ENCODE measurements at places on chromosomes 1 and 21.

- no peak for DNase-seq
These were observed 79.9 kb downstream of the FHAD1 start for GRCh38 chr1:15326691-15327588.

GRCh38 chr21:37936010-37936785 is 19.9 kb upstream of the KCNJ6 start:
- no peak for DNase-seq

DNA sequence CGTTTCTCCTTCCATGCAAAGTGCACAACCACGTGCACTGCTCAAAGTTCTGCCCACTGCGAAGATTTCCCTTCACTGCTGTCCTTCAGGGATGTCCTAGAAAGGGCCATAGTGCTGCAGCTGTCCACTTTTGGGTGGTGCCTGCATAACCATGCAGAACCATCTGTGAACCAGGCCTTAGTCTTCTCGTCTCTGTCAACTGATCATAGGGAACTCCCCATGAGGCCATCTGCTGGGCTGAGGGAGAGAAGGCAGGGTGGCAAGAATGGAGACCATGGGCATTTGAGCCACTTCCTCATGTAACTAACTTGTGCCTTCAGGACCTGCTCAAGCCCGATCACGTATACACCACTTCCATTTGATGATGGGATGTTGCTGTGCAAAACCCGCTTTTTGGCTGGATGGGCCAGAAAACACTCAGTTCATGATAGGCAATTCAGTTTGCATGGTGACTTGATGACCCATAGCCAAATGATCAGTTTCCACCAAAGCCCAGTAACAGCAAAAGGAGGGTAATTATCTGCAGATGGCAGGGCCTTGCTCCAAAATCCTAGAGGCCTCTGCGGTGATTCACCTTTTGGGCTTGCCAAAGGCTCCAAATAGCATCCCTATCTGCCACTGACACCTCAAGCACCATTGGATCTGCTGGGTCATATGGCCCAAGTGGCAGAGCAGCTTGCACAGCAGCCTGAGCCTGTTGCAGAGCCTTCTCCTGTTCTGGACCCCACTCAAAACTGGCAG is 9.5 kb downstream of the ST6GALNAC5 start:
- DNase-seq = no peak

DNA sequence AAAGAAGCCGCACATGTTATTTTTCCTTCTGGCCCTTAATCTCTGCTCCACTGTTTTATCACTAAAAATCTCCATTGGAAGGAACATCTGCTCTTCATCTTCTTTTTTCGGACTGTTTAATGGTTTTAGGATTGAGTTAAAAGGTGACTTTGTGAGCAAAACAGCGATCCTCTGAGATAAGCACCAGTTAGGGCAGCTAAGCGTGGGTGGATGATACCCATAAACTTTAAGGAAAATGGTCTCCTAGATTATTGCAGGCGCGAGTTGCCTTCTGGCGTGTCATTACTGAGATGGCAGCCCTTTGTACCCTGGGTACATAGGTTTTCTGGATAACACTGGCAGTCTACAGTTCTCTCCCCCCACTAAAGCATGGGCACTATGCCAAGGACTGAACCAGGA is 44.0 kb upstream of the HMGB4 start:
- no peak for DNase-seq

DNA sequence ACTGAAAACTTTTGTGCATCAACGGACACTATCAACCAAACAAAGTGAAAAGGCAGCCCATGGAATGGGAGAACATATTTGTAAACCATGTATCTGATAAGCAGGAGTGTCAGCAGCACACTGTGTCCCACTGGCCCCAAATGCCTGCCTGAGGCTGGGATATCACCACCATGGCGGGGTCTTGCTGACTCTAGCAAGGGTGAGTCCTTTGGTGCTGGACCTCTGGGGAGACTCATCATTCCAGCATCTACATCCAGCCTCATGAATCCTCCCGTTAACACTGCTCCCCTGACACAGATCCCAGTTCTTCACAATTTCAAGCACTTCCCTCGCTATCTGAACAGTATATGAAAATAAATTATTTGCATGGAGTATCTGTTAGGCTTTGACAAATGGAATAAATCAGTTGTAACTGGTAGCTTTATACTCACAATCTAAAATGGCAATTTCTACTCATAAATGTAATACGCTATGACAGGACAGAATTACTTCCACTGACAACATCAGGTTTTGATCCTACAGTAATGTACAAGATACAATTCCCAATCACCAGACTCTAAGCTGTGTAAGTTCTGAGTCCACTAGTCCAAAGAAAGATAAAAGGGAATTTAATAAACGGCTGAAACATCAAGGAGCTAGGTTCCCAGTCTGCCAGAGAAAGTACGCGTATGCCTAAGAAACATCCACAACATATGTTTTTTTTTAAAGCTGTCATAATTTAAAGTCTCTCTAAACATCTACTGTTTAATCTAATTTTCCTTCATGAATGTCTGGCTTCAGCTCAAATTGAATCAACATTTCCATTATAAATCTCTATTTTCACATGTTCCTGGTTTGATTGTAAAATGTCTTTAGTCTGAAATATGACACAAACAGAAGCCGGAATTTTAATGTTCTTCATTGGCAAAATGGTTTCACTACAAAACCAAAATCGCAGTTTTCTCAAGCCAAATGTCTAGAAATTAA is 95.1 kb downstream of the SIPA1L2 start:
- DNase-seq = no peak

DNA sequence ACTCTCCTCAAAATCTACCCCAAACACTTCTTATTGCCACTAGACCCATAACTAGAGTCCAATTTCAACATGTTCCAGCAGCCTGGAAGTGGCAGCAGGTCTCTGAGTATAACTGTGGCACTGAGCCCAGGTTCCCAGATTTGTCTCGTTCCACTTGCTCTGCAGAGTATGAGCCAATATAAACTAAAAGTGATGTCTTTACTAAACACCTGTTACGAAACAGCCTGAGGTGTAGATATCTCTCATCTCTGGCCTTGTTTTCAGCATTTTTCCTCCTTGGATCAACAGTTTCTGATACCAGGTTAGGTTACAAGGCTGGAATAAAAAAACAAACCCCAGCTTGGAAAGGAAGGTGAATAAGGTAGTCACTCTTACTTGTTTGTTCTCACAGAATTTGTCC is 25.2 kb upstream of the PRDX6 start:
- DNase-seq = no peak

GRCh38 chr1:178388418-178389145 is 108.2 kb downstream of the CLEC20A start:
- DNase-seq = no peak

DNA sequence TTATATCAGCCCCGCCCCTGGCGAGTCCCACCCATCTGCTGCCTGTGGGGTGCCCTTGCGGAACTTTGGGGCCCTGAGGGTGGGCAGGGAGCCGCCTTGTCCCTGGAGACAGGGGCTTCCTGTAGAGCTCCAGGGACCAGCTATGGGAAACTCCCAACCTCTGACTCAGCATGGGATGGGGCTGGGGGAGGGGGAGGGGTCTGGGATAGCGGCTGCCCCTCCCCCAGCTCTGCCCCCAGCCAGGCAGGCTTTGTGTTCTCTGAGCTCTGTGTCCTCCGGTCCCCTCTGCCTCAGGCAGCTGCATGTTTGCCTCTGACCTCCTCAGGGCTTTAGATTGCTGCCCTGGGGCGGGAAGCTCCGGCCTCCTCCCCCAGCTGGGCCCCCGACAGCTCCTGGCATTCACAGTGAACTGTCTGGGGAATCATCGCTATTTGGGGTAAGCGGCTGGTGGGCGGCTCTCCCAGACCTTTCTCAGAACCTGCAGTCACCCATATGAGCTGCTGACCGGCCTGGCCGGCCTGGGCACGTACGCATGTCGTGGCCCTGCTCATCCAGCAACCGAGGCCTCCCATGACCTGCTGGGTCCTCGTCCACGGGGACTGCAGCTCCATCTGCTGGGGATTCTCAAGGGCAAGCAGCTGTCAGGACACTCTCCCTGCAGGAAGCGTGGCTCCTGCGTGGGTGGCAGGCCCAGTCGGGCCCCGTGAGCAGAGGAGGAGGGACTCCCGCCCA is 17.1 kb downstream of the ARHGEF16 start:
- DNase-seq = no peak

DNA sequence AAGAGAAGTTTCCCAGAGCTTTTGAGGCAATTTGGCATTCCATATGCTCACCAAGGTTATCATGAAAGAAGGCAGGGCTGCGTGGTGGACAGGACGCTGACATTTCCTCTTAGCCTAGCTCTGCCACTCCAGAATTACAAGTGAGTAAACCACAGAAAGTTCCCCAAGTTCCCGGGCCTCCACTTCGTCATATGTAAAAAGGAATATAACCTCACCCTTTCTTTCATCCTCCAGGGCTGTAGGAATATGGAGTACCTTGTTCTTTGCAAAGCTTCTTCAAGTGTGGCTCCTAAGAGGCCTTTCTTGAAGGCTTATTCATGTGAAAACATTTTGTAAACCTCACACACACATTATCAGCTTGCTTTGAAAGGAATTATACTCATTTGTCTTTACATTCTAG is 210.2 kb downstream of the GREM2 start:
- DNase-seq = no peak

Data from stimulated activated CD8-positive, alpha-beta memory T cell treated with anti-CD3 and anti-CD28 coated beads, Interleukin-15, amount 100 ng/mL, for 24 hours (primary cell).